NB4 (cell line): ENCODE measurements at places on chromosomes 12 and 14.
A peak's percentile ranks its signal among the peaks of the same experiment; 100 is the strongest.

DNA sequence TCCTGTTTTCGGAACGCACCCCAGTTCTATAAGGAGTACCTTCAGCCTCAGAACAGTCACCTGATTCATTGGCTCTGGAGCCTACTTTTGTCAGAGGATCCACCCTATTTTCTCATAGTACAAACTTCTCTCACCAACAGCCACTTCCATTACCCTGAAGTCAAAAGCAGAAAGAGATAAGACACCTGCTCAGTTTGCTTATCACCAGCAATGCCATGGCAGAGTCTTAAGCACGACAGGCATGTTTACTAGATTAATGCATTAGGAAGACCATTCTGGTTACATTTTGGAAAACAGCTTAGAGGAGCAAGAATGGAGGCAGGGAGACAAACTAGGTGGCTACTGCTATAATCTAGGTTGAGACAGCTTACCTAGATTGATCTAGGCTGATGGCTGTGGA is 67.7 kb downstream of the GXYLT1 start:
- DNase-seq: no peak

DNA sequence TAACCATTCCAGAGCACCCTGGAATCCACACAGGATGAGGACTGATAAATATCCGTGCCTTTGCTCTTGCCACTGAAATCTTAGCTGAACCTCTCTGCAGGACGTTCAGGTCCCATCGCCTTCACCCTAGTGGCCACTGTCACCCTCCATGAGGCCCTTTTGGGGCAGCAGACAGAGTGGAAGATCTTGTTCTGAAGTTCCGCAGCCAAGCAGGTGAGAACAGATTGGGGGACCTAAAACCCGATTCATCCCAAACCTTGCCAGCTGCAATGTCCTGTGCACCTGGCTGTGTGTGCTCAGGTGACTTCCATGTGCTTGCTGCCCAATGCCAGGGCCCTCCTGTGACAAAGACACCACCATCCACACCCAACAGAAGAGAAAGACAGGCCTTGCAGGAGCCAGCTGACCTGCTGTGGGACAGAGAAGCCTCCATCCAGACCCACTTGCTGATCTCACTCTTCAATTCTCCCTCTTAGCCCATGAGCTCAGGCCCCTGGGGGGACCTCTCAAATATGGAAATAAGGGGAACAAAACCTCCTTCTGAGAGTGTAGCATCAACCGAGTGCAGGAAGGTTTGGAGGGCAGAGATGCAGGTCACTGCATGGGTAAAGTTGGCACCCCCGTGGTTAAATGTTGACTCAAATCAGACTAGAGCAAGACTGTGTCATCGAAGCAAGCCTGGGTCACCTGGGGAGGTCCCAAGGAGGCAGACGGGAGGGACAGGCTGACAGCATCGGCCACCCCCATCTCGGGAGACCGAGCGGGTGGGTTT is 308.7 kb upstream of the DIO3 start:
- DNase-seq: no peak

- DNase-seq: no peak
Observed at GRCh38 chr14:32509632-32510187, 180.6 kb downstream of the AKAP6 start.

DNA sequence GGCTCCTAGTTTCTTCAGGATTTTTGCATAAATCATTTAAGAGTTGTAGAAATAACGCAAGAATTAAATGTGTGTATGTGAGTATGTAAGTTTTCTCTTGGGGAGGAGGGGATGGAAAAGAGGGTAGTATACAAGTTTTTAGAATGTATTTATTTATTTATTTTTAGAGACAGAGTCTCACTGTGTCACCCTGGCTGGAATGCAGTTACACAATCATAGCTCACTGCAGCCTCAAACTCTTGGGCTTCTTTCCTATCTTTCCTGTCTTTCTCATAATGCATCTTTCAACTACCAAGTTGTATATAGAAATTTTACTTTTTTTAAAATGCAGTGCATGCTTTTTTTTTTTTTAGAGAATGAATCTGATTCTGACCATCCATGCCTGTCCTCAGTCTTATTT is 269.0 kb upstream of the GARIN2 start:
- no peak for DNase-seq

DNA sequence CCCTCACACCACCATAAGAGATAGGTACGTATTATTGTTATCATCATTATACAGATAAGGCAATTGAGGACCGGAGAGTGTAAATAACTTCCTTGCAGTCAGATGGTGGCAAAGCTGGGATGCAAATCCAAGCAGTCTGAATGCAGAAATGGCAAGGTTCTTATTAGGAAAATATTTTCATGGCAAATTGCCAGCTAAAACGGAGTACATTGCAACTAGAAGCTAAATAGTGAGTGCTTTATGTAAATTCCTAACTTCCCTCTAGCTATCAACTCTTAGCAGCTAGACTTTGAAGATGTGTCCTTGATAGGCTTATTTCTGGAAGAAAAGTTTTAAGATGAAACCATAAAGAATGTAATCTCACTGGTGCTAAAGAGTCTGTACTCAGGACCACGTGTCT is 323.9 kb upstream of the DIO2 start:
- no peak for DNase-seq

DNA sequence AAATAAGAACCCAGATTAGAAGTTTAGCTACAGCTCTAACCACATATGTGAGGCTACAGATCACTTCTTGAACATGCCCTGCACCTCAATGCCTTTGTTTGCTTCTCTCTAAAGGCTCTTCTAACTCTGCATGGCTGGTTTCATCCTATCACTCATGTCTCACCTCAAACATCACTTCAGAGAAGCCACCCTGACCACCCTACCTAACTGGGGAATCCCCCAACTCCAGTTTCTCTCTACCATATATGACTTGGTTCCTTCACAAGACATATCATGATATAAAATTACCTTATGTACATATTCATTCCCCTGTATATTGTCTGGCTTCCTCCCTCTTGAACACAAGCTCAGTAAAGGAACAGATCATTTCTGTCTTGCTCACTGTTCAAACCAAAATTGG is 250.2 kb upstream of the GRIP1 start:
- DNase-seq: no peak

GRCh38 chr12:85874031-85874461 is at the start of gene NTS:
NTS (plus strand) TSS chr12:85874295; CDS start chr12:85874404, 109 bp downstream.
- peak; percentile 60 for DNase-seq

- DNase-seq: no peak
Observed at GRCh38 chr12:131316388-131316787, 362.7 kb downstream of the ADGRD1 start.

DNA sequence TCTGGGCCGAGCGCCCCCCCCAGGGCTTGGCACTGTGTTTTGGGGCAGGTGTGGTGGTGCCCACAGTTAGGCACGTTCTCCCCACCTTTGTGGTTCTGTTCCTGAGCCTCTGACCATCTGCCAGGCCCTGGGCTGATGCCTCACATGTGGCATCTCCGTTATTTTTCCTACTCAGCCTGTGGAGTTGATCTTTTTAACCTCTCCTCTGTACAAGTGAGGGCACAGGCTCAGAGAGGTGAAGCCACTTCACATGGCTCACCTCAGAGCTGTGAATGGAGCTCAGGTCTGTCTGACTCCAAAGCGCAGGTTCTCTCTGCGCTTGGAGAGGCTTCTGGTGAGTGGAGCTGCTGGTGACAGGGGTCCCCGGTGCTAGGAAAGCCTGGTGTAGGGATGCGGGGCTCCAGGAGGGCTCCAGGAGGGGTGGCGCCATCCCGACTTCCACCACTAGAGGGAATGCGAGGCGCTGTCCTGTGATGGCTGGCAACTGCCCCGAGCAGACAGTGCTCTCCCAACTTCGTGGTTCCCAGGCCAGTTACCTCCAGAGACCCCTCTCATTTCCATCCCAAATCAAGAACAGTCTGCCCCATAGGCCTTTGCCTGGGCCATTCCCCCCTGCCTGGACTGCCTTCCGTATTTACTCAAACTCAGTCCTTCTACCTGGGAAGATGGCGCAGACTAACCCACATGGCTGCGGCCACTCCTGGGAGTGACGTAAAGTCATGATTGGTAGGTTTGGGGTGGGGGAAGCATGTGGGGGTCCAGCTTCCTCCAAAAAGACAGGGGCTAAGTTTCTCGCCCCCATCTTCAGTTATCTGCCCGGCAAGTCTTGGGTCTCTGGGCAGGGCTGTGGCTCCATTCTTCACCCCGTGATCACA is 9.9 kb downstream of the BCL7A start:
- peak; percentile 67 for DNase-seq

DNA sequence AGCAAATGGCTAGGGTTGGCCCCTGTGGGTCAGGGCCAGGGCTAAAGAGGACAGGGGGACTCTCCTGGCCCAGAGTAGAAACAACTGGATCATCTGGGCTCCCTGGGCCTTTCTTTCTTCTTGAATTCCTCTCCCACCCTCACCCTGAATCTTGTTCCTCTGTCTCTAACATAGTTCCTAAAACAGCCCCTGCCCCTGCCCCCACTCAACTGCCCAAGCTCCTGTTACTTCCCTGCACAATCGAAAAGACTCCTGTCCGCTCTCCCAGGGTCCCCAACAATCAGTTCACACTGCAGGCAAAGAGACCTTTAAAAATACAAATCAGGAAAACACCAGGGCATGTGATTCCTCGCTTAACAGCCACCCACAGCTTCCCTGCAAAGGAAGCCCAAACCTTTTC is 18.0 kb upstream of the ANKRD33 start:
- no peak for DNase-seq

- DNase-seq: peak; percentile 29
Observed at GRCh38 chr14:41280745-41281144, 325.9 kb upstream of the LRFN5 start.

DNA sequence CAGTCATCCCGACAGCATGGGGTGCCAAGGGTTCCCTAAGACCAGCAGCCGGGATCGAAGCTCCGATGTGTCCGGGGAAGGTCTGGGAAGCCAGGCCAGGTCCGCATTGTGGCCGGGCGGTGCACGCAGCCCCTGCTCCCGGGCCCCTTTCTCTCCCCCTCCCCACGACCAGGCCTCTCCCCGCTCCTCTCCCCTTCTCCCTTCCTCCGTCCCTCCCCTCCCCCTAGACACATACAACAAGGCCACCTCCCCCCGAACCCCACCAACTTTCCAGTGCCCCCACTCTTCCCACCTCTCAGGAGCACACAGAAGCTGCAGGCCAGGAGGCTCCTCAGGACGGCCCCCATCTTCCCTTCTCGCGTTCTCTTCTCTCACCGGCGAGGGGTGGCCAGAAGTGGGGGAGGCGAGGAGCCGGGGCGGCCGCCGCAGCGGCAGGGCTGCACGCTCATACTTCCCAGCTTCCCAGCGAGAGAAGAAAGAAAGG is 413 bp downstream of the LRP6 start:
- DNase-seq: no peak

DNA sequence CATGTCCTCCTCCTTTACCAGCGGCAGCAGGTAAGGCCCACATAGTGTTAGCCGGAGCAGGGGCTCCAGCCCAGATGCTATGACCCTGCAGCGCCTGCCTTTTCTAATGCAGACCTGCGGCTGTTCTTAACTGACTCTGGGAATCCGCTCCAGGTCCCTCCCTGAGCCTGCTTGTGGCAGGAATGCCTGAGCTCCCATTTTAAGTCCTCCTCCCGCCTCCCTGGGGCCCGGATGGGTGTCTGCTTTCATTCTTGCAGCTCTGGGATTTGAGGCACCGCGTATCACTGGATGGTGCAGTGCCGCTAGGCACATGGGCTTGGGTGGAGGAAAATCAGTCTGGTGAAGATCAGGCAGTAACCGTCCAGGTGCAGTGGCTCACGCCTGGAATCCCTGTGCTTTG is 7.6 kb downstream of the TSPAN9 start:
- no peak for DNase-seq

DNA sequence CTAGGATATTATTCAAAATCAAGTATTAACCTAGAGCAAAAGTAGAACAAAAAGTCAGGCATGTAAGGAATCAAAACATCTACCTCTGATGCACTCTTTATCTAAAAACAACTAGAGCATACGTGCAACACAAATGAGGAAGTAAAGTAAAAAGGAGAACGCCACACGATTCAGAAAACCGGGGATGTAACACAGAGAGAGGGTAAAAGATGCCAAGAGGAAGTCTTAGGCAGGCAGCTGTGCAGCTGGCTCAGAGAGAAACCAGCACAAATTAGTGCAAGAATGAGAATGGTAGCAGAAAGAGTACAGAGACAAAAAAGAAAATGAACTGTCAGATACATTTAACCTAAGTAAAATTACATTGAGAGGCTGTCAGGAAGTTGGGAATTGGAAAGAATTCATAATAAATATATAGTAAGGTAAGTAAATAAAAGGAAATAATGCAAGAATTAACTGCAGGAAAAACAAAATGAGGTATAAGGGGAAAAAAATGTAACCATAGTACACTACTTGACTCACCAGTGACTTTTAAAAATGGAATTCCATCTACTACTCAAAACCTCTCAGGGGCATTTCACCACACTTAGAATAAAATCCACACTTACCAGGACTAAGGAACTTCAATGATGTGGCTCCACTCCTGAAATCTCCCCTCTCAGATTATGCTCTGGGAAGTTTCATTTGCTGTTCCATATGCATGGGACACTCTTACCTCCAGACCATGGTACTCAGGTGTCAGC is 17.1 kb downstream of the BCAT1 start:
- peak; percentile 95 for DNase-seq

DNA sequence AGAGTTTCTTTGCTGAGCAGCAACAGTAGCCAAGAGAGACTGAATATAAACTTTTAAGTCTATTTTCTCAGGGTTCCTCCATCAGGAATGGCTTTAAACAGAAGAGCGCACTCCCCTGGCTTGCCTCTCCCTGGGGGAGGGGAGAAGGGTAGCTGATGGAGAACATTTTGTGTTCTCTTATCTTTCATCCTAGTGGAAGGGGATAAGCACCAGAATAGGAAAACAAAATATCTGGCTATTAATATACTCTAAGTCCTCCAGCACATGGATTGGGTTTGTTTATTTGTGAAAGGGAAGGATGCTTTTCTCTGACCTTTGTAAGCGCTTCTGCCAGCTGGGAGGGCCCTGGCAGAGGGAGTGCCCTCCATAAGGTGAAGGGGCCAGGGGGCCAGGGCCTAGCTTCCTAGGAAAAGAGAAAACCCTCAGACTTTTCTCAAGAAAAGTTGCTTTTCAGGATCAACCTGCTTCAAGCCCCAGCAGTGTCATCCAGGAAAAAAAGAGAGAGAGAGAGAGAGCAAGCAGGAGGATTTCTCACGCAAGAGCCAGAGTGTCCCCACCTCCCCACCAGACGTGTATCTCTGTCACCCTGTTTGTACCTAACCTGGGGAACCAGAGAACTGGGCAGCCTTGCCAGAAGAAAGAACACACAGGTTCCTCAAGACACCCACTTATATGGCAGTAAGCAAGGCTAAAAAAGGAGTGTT is 34.3 kb upstream of the ATP2A2 start:
- no peak for DNase-seq

DNA sequence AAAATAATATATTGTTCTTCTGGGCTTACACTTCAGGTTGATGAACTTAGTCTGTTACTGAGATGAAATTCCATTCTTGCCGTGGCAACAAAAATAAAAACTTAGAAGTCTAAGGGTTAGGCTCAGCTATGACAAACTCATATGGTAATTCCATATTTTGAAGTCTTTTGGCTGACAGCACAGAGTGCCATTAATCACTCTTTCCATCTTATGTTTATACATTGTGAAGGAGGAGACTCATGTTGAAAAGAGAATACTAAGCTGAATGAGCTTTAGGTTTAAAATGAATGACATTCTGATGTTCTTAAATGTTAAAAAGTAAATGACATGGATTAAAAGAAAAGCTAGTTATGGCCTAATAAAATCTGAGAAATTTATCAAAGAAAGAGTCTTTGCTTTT is 291.9 kb downstream of the SOX5 start:
- no peak for DNase-seq
